ENCODE measurements at places on chromosomes 3 and 15. TPM values are rescaled to one million over a fixed set of nuclear protein-coding genes. Genes with fewer than 3 reads are reported as not detected.

Gene ROBO1
- 5.3 TPM for total RNA-seq

Gene IQCF2
- total RNA-seq: not detected

Gene FBXW12
- total RNA-seq: not detected

Gene INO80
- total RNA-seq: 19.7 TPM
